ENCODE measurements at places on chromosomes 4 and X.

GRCh38 chr4:32349026-32349425 lies 1628.9 kb downstream of the PCDH7 start:
- no peak for DNase-seq

- no peak for DNase-seq
Observed at GRCh38 chr4:12116009-12116552, 687.4 kb upstream of the HS3ST1 start.

GRCh38 chr4:108355186-108355901 lies 186.6 kb upstream of the LEF1 start:
- no peak for DNase-seq

DNA sequence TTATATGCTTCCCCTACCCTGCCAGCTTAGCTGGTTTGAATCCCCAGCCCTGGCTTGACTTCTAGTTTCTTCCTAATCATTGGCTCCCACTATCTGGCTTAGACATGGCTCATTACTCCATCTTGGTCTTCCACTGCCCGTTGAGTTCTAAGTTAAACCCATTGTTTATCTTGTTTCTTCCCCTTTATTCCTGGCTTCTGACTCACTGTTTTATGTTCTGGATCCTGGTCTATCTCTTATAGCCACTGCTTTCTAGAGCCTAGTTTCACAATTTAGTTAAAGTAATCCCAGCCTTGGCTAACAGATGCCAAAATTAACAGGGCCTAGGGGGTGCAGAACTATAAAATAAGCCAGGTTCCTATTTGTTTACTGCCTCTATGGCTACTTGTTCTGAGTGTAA lies 120.9 kb downstream of the ARHGEF9 start:
- DNase-seq = no peak

GRCh38 chrX:39248330-39248729 lies 447.1 kb downstream of the MID1IP1 start:
- no peak for DNase-seq

GRCh38 chrX:133922390-133922771 lies 63.0 kb downstream of the GPC3 start:
- no peak for DNase-seq

DNA sequence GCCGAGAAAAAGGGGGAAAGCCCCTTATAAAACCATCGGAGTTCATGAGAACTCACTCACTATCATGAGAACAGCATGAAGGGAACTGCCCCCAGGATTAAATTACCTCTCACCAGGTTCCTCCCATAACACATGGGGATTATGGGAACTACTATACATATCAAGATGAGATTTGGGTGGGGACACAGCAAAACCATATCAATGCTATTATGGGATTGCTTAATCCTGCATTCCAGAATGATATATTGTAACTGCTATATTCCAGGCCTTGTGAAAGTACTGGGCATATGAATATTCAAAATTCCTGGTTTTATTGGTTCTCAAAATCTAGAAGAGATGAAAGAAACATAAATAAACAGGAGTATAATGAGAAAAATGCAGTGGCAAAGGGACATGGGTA lies 29.3 kb downstream of the NPY1R start:
- no peak for DNase-seq

- no peak for DNase-seq
Observed at GRCh38 chrX:3443184-3443583, 96.7 kb upstream of the MXRA5 start.

- DNase-seq = no peak
Observed at GRCh38 chr4:54746218-54746617, 88.5 kb downstream of the KIT start.

- DNase-seq = no peak
Observed at GRCh38 chr4:54723820-54724219, 66.1 kb downstream of the KIT start.

DNA sequence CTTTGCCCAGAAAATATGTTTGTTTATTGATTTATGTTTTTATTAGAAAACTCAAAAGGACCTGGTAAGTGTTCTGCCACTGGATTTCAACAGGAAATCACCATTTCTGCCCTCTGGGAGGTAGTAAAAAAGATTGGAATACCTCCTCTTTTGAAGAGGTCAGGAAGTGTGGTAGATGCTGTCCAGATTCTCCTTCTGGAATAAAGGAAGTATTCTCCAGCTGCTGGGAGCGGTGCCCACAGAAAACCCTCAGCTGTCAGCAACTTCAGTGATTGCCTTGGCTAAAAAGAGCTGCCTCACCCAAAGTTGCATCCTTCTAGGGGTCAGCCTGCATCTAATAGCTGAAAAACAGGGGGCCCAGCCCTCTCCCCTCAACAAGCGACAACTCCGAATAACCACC lies 13.8 kb upstream of the ZNF674 start:
- DNase-seq = no peak

- no peak for DNase-seq
Observed at GRCh38 chr4:81606166-81606565, 134.5 kb upstream of the RASGEF1B start.

DNA sequence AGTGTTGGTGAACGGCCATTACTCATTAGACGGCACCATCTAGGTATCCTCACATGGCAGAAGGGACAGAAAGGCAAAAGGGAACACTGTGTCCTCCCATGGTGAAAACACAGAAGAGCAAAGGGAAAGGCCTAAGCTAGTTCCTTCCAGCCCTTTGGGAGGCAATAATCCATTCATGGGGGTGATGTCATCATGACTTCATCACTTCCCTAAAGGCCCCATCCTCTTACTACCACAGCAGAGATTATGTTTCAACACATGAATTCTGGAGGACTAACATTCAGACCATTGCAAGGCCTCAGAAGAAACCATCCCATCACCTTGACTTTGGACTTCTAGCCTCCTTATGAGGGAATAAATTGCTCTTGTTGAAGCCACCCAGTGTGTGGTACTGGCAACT lies 238.2 kb downstream of the MGST2 start:
- DNase-seq = no peak

GRCh38 chr4:39464886-39465501 lies 6.1 kb downstream of the LIAS start:
- DNase-seq = no peak

DNA sequence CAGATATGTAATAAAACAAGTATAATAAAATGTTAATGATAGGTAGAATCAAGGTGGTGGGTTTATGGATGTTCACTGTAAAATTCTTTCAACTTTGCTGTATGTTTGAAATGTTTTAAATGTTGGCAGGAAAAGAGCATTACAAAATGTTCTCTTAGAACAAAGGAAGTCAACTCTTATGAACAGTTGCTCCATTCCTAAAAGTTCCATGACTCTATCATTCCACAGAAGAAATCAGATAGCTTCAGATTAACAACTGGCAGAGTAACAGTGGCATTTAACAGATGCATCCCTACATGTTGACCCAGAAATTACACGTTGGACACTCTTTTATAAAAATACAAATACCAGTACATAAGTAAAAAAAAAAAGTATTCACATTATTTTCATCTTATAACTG lies 2023.7 kb downstream of the ARAP2 start:
- DNase-seq = no peak

GRCh38 chrX:97452283-97452682 lies 568.6 kb downstream of the RPA4 start:
- no peak for DNase-seq

DNA sequence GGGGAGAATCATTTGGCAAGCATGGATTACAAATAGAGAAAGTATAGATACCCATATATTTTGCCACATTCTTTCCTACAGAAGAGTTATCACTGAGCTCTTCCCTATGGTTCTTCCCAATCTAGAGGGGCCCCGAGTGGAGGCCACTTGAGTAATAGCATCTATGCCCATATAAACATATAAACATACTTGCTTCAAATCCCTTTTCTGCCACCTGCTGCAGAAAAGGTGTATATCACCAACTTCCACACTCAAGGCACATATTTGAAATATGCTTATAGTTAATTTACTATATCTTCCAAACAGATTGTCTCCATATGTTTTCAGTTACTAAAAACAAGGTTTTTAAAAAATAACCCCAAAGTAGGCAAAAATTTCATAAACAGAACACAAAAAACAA lies 642.8 kb upstream of the DIPK2B start:
- no peak for DNase-seq

DNA sequence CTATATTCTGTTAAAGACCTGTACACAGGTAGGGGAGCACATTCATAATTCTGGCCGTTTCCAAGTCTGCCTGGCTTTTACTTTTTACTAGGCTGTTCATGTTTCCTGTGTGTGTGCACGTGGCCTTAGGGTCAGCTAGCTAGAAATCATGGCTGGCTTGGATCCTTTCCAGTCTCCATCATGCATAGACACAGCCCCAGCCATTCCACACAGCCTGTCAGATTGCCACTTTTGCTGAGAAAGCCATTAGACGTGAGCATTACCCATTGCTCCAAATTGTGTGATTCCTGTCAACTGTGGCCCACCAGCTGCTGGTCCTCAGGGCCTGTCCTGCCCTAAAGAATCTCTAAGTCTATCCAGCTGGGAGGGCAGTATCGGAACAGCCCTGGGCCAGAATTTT lies 11.4 kb upstream of the SORCS2 start:
- DNase-seq = no peak
